ENCODE measurements at places on chromosomes 3 and 15.

DNA sequence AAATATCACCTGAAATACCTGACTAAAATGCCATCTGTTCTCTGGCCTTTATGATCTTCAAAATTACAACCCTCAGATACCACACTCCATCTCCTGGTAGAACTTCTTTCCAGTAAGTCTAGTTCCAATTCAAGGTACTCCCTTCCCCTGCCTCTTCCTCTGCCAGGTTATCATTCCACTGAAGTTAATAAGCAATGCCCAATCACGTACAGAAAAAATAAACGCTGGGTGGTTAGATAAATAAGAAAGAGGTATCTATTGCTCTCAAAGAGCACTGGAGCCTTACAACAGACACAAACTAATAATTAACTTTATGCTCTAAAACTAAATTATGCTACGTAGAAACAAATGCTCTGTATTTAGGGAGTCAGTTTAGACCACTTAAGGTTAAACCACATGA lies 112.5 kb downstream of the MYO9A start:
- no peak for DNase-seq

DNA sequence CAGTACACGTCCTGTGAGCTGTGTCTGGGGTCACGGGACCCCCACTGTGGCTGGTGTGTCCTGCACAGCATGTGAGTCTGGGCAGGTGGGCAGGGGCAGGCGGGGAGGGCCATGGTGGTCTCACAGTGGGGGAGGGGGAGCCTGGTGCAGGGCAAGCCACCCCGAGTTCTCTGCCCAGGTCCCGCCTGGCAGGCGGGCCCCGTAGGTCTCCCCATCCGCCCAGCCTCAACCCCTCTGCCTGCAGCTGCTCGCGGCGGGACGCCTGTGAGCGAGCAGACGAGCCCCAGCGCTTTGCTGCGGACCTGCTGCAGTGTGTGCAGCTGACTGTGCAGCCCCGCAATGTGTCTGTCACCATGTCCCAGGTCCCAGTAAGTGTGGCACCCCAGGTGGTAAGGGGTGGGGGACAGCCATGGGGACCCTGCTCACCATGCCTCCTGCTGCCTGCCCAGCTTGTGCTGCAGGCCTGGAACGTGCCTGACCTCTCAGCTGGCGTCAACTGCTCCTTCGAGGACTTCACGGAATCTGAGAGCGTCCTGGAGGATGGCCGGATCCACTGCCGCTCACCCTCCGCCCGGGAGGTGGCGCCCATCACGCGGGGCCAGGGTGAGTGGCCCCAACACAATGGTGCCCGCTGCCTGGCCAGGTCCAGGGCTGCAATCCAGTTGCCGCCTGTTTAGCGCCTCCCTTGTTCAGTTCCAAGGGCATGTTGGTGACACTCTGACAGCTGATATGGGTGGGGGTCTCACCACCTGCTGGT lies 21.9 kb downstream of the PLXNA1 start:
- DNase-seq = no peak

DNA sequence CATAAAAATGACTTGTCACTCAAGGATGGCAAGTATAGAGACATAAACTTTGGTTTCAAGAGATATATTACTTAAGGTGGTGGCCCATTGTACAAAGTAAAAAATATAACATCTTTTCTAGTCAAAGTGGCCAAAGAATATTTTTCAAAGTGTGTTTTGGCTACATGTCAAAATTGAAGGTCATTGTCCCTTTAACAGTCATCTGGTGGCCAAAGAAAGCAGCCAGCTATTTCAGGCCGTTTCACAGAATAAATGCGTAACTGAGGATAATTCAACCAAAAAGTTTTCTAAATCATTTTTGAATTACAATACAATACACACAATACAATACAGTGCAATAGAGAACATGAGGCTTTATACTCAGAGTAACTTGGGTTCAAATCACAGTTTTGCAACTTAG lies 4.2 kb upstream of the CDIN1 start:
- no peak for DNase-seq

DNA sequence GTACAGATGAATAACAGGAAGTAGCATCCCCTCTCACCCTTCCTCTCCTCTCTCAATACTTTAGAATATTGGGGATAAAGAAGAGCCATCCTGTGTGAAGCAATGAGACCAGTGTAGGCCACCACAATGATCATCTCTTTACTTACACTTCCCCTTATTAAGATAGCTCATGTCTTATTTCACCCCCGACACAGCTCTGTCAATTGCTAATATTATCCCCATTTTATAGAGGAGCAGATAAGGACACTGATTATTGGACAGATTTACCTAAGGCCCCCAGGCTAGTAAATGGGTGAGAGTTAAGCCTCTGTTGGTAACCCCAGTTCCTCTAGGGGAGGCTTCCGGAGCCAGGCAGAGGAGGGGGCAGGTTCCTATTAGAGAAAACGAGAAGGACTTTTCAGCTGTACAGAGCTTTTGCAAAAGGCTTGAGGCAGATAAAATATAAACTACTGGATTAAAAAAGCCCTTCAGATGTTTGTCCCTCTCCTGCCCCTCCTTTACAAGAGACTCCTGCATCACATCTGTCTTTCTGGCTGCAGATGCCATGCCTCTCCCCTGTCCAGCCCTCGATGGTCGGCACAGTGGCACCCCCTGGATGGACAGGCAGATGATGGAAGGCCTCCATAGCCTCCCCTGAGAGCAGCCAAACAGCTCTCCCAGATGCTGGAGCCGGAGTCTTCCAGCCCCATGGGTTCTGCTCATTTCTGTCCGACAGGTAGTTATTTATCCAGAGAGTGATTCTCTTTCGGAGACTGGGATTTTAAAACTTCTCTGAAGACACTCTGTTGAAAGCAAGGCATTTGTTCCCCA lies 49.4 kb upstream of the LCTL start:
- DNase-seq = no peak

- no peak for DNase-seq
Measured at GRCh38 chr15:67680641-67681040, 138.1 kb downstream of the MAP2K5 start.

GRCh38 chr15:94229591-94230369 lies 1.6 kb upstream of the MCTP2 start:
- DNase-seq = peak; percentile 79

GRCh38 chr3:87855616-87856015 lies 203.2 kb downstream of the CGGBP1 start:
- no peak for DNase-seq

DNA sequence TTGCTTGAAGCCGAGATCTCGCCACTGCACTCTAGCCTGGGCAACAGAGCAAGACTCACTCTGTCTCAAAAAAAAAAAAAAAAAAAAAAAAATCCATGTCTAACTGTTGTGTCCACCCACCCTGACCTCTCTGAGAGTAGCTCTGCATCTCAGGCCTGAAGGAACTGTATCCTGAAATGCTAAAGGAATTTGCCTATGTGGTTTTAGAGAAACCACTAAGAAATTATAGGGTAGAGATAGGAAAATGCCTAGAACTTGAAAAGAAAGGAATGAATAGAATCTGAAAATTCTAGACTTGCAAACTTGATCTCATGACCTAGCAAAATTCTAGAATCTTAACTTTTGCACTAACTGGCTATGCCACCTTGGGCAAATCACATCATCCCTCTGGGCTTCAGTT lies 217.5 kb upstream of the ROPN1 start:
- DNase-seq = no peak

GRCh38 chr3:188663839-188664238 lies 507.9 kb upstream of the TPRG1 start:
- no peak for DNase-seq

- no peak for DNase-seq
Measured at GRCh38 chr3:21645121-21645897, 105.7 kb downstream of the ZNF385D start.

- no peak for DNase-seq
Measured at GRCh38 chr3:2897821-2898220, 212.4 kb downstream of the IL5RA start.

DNA sequence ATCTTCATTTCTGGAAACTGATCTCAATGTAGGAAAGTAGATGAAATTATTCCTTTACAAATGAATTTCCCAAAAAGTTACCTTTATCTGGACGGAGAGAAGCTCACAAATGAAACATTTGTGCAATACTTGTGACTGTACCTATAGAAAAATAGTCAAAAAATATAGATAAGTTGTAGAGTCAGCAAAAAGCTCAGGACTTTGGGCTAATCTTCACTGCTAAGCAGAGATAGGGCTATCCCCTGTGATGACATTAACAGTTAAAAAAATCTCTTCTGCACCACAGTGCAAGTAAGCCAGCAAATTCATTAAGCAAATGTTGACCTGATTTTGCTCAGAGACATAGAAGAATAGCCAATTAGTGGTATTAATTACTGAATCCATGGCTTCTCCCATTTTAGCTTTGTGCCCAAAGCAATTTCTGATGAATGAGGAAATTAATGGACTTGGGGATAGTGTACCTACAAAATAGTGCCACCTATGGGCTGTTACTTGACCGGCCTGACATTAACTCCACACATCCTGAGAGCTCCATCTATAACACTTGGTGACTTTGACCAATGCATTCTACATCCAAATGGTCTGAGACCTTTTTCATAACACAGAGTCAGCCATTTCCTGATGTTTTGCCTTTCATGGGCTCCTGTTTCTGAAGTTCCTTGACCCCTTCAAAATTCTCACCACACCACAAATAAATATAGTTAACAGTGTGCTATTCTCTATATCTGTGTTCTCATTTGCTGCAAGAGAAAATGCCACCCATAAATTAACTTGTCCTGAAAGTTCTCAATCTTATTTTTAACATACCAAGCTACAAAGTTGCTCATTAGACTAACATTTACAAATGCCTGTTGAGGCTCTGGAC lies 105.0 kb downstream of the SSR3 start:
- DNase-seq = peak; percentile 25

DNA sequence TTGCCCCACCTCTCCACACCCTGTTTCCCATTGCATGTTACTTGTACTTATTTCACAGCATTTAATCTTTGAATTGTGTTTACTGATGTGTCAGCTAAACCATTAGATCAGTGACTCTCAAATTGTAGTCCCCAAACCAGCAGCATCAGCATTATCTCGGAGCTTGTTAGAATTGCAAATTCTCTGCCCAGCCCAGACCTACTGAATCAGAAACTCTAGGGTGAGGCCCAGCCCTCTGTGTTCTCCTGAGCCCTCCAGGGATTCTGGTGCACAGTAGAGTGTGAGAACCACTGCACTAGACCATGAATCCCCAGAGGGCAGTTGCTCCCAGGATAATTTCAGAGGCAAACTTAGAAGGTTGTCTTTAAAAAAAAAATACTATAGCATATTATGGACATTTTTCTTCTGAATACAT lies 13.0 kb downstream of the PLD1 start:
- DNase-seq = no peak

GRCh38 chr3:29949131-29949530 lies 657.3 kb upstream of the TGFBR2 start:
- DNase-seq = no peak

GRCh38 chr3:188769831-188770230 lies 401.9 kb upstream of the TPRG1 start:
- no peak for DNase-seq

- DNase-seq = no peak
Measured at GRCh38 chr3:118447339-118447738, 587.3 kb downstream of the IGSF11 start.

GRCh38 chr3:134302674-134303073 lies 52.0 kb upstream of the RYK start:
- no peak for DNase-seq

DNA sequence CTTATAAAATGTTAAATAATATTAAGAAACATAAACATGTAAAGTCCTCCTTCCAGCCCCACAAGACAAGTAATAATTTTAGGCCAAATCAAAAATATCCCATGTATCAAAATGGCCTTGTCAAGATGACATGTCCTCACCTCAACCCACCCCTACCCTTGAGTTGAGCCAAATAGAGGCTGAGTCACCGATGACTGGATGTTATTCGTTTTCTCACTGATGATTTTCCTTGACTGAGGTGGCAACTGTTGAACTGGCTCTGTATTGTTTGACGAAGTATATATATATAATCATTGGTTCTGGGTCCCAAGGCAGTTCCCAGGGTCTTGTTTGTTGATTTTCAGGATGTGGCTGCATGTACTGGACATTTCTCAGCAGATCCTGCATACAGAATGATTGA lies 75.3 kb downstream of the TMEM108 start:
- no peak for DNase-seq

DNA sequence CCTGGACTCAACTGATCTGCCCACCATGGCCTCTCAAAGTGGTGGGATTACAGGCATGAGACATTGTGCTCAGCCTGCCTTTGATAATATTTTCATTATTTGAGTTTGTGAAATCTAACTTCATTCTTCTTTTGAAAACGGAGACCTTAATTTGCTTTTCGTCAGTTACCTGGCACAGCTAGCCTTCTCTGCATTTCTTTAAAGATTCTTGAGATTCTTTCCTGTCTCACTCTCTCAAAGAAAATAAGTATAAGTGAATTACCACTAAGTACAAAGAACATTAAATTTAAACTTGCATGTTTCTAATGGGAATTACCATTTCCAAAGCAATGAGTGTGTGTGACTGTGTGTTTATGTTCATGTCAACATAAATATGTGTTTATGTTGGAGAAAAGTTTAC lies 187.9 kb downstream of the NFKBIZ start:
- DNase-seq = no peak

DNA sequence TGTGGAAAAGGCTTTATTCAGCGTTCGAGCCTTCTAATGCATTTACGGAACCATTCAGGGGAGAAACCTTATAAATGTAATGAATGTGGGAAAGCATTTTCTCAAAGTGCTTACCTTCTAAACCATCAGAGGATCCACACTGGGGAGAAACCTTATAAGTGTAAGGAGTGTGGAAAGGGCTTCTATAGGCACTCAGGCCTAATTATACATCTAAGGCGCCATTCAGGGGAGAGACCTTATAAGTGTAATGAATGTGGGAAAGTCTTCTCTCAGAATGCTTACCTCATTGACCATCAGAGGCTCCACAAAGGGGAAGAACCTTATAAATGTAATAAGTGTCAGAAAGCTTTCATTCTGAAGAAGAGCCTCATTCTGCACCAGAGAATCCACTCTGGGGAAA lies 6.2 kb upstream of the ZNF35 start:
- DNase-seq = no peak

GRCh38 chr3:133119176-133119575 lies 81.0 kb downstream of the TMEM108 start:
- DNase-seq = no peak

- DNase-seq = peak; percentile 16
Measured at GRCh38 chr15:70584838-70585706, 178.3 kb downstream of the UACA start.

- DNase-seq = no peak
Measured at GRCh38 chr15:77819851-77820728, 187.4 kb upstream of the LINGO1 start.

DNA sequence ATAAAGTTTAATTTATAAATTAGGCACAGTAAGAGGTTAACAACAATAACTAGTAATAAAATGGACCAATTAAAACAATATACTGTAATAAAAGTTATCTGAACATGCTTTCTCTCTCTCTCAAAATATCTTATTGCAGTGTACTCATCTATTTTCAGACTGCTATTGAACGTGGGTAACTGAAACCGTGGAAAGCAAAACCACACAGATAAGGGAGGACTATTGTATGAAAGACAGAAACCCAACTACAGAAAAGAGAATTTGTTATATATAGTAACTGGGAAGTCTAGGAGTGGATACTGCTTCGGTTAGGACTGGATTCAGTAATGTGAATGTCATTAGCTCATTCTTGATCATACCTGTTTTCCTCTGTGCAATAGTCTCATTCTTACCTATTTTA lies 119.3 kb upstream of the DAZL start:
- no peak for DNase-seq

GRCh38 chr15:41777421-41777973 lies 3.2 kb downstream of the MAPKBP1 start:
- no peak for DNase-seq

Data from activated CD4-positive, alpha-beta T cell treated with anti-CD3 and anti-CD28 coated beads, Interleukin-2, Interleukin-6, amounts not matched to agents 100 ng/mL and 50 ng/mL, durations not matched to agents 16 hours and 8 hours (primary cell).